ENCODE measurements at places on chromosomes 3 and 15.

GRCh38 chr3:78969483-78969882 lies 798.3 kb downstream of the ROBO1 start:
- DNase-seq: no peak

- DNase-seq: no peak
These were observed 883 bp upstream of the FRMD4B start for GRCh38 chr3:69386556-69387385.

DNA sequence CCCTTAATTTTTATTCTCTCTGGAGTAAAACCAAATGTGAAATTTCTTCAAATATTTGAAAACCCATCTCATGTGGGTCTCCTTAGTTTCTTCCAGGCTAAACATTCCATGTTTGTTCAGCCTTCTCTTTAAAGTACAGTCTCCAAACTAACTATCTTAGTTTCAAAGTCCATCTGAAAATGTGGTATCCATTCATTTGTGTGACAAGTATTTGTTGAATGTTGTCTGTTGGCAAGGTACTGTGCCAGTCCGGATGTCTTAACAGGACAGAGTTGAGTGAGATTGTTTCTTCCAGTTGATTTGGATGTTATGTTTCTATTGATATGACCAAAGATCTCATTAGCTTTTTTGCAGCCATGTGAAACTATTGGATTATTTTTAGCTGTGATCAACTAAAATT lies 347.4 kb downstream of the THSD4 start:
- DNase-seq: no peak

DNA sequence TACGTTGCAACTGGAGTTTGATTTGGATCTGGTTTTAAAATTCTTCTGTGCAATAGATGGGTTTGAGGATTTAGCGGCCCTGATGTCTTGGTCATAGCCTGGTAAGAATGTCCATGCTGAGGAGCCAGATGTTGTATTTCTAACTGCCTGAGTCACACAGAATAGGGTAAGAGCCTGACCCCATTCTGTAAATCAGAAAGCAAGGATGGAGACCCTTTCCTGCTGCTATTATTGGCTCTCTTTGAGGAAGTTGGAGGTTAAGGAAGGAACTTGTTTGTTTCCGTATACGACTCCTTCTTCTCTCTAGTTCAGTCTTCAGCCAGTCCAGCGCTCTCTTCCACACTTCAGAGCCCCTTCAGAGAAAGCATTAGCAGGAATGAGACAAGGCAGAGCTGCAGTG lies 65.1 kb downstream of the HCN4 start:
- no peak for DNase-seq
